ENCODE measurements at places on chromosomes 3 and 15. TPM values are rescaled to one million over a fixed set of nuclear protein-coding genes. Genes with fewer than 3 reads are reported as not detected.

TNFSF10 gene
- total RNA-seq: 135 TPM

C2CD4A gene
- 0.14 TPM for total RNA-seq

SLC6A11 gene
- not detected for total RNA-seq

ILDR1 gene
- total RNA-seq: 27.7 TPM

SAMMSON gene
- not detected for total RNA-seq

PPARG gene
- total RNA-seq: 102 TPM

THRB gene
- 37.5 TPM for total RNA-seq

C3orf70 gene
- total RNA-seq: 15.4 TPM

SKOR1 gene
- 0.27 TPM for total RNA-seq

EFCC1 gene
- 0.75 TPM for total RNA-seq

UCN2 gene
- total RNA-seq: not detected

GOLGA8Q gene
- not detected for total RNA-seq

RTP4 gene
- not detected for total RNA-seq

HPS3 gene
- 17.6 TPM for total RNA-seq

LMAN1L gene
- not detected for total RNA-seq

CELSR3 gene
- 2.5 TPM for total RNA-seq

GPR149 gene
- total RNA-seq: not detected

TTC23 gene
- total RNA-seq: 9.4 TPM

HDAC11 gene
- 33.2 TPM for total RNA-seq

PCOLCE2 gene
- total RNA-seq: 5.2 TPM

SAMD7 gene
- total RNA-seq: not detected
